ENCODE measurements at places on chromosomes 13 and 19. TPM values are rescaled to one million over a fixed set of nuclear protein-coding genes. Genes with fewer than 3 reads are reported as not detected.

The BSPH1 gene
- not detected for total RNA-seq

- no peaks in the 10 kb centered on the region for H3K36me3 ChIP-seq
- H3K4me1 ChIP-seq, result peaks cover 10% of the 10 kb centered on the region
- H3K4me3 ChIP-seq, result no peak overlapping the region
- no peaks in the 10 kb centered on the region for H3K27me3 ChIP-seq
Measured at GRCh38 chr13:110398564-110399507, 91.8 kb downstream of the COL4A2 start.

GRCh38 chr19:46880431-46880830 is 19.6 kb downstream of the ARHGAP35 start:
- DNase-seq, result no peak
- H3K4me3 ChIP-seq, result no peak overlapping the region
- no peaks in the 10 kb centered on the region for H3K27me3 ChIP-seq
- H3K27ac ChIP-seq, result no peak overlapping the region

GRCh38 chr19:5963855-5964254 is 14.1 kb downstream of the RANBP3 start:
- no peaks in the 10 kb centered on the region for H3K27me3 ChIP-seq
- H3K27ac ChIP-seq, result peak overlapping the region; percentile 94
- no peak overlapping the region for H3K4me3 ChIP-seq
- H3K4me1 ChIP-seq, result peaks cover 71% of the 10 kb centered on the region
- H3K36me3 ChIP-seq, result no peaks in the 10 kb centered on the region

GRCh38 chr13:25844559-25845434 is 207.0 kb downstream of the SHISA2 start:
- no peak overlapping the region for H3K4me3 ChIP-seq

DNA sequence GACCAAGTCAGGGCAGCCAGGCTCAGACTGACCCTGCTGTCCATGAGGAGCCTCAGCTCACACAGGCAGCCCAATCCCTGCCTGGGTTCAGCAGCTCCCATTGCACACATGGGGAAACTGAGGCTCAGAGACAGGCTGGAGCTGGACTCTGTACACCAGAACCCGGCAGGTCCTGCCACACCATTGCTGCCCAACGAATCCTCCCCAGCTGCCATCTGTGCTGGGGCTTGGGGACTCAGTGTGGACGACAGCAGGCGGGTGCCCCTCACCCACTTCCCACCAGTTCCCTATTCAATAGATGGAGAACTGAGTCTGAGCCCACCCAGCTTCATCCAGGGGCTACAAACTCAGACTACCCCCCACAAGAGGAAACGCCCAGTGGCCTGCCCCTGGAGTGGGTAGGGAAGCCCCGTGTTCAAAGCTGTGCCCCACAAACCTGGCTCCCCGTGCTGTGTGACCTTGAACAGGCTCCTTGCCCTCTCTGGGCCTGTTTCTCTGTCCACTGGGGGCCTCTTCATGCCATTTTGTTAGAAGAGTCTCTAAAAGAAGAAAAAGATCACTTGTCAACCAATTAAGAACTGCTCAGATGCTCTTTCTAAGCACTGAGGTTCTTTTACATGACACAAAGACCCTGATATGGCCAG is 50.8 kb downstream of the AP1M1 start:
- H3K36me3 ChIP-seq, result no peaks in the 10 kb centered on the region
- DNase-seq, result no peak
- no peaks in the 10 kb centered on the region for H3K27me3 ChIP-seq

- H3K27ac ChIP-seq, result no peak overlapping the region
- H3K4me3 ChIP-seq, result no peak overlapping the region
- H3K4me1 ChIP-seq, result peaks cover 8% of the 10 kb centered on the region
Measured at GRCh38 chr13:113119166-113119821, 3.3 kb upstream of the F10 start.

Measured in cardiac muscle cell (in vitro differentiated cells and primary cell).